ENCODE measurements at places on chromosomes 3 and 15.

- no peak for DNase-seq
Observed at GRCh38 chr15:45023659-45024225, 747 bp downstream of the SORD start.

DNA sequence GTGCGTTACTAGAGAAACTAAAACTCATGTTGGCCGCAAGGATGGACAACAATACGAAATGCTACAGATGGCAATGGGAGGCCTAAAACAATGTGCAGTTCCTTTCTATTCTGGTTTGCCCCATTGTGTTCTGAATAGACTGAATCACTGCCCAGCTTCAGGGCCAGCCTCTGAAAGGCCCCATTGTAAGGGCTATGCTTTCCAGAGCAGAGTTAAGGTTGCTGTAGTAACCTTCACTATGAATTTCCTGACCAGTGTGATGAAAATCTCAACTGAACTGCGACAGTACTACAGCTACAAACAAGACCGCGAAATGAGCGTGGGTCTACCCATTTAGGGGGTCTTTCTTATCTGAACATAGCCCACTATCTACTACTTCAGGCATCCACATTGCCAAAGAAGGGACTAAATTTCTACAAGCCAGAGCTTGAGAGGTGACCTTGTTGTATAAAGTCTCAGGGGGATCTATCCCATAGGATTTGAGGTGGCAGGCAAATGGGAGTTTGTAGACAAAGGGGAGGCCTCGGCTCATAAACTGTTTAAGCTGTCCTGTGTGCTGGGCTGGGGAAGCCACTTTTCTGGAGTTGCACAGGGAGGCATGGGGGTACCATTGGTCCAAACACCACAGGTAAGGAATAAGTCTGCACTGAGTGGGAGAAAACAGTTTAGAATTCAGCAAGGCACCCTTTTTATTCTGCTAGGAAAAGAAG lies 80.1 kb downstream of the MYO1E start:
- no peak for DNase-seq

- DNase-seq, result peak; percentile 5
Observed at GRCh38 chr3:32177702-32178198, 60.7 kb upstream of the CMTM8 start.

DNA sequence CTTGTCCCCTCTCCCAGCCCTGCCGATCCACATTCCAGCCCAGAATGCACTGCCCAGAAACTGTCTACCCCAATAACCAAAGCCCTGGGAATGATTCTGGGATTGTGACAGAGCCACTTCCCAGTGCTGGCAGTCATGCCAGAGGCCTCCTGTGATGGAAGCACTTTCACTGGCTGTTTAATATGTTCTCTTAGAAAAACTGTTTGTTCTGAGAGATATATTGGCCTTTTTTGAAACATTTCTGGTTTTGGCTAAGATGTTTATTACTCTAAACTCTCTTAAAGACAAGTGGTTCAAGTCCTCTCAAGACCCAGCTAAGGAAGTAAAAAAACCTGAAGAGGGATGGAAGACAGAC lies 74.0 kb upstream of the HACD2 start:
- DNase-seq, result no peak

- no peak for DNase-seq
Observed at GRCh38 chr3:39138804-39139415, 14.5 kb downstream of the CSRNP1 start.

DNA sequence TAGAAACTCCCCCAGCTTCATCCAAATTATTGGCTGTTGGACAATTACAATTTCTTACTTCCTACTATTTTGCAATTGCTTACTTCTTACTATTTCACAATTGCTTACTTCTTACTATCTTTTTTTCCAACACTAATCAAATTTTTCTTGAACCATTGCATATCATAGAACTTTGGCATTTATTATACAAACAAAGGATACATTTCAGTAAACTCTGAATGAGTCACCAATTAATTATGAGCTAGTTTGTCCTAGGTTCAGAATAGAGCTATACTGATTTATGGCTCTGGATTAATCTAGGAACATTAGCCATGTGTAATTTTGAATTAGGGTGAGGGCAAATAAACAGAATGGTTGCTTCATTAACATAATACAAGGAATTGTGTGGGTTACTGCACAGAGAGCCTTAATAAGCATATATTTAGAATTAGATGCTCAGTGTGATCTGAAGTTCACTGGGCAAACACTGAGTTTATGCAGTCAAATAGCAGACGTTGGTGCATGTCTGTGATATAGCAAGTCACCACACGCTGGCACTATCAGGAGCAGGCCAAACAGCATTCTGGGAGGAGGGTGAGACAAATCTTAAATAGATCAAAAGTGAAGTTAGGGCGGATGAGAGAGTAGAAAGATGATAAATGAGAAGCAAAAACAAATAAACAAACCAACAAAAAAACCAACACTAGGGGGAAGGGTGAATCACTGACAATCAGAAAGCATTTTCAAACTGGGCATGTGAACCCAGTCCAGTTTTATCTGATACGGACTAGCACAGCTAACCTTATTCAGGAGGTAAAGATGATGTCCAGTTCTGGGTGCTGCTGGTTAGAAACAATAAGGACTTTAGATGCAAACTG lies 21.5 kb downstream of the GABRR3 start:
- no peak for DNase-seq

GRCh38 chr3:47133641-47134040 lies 30.3 kb downstream of the SETD2 start:
- no peak for DNase-seq

DNA sequence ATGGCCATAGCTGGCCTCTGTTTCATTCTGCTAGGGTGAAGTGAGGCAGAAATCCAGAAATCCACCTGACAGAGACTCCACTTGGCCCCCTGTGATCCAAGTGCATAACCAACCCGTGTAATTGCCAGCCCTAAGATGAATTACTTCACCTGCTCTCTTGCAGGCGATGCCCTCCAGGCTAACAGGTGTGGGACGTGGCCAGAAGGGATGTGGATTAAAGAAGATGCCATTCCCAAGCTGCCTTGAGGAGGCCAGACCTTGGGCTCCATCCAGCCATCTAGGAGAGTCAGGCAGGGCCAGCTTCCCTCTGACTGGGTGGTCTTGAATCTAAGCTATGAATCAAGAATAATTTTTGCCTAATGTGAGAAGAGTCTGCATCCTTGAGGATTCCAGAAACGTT lies 154.5 kb upstream of the BNIP2 start:
- no peak for DNase-seq

- DNase-seq, result no peak
Observed at GRCh38 chr15:40054855-40055575, 16.0 kb upstream of the SRP14 start.

GRCh38 chr3:17755836-17756235 lies 13.4 kb upstream of the TBC1D5 start:
- DNase-seq, result no peak

DNA sequence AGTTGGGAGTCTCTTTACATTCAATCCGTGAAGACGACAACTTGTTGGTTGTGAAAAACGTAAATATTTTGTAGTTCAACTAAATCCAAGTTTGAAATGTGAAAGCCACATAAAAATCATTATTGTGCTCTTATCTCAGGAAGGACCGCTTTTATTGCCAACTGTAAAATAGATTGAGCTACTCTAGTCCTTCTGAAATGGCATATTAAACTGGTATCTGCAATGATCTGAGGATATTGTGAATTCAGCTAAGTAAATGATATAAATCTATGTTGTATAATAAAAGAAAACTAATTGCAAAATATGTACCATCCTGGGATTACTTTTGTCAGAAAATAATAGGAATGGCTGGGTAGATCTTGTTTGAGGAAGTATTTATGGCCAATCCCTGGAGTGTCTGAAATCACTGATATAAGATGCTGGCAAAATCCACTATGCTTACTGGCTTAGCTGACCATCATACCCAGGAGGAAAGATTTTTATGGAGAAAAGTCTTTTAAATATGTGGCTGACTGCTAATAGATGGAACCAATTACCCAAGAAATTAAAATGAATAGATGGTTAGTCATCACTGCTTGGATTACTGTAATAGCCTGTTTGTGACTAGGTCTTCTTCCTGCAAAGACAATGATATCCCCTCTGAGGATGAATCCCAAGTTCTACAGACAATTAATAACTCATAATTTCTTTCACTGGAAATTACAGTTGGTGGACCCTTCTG lies 191.8 kb downstream of the SEMA6D start:
- no peak for DNase-seq

GRCh38 chr3:187139126-187139894 lies at the start of gene RPL39L:
TSS of gene RPL39L (minus strand) at chr3:187139496. CDS start at chr3:187121300, 18,196 bp downstream.
- DNase-seq, result peak; percentile 87

GRCh38 chr3:165751637-165752036 lies 85.6 kb downstream of the BCHE start:
- DNase-seq, result no peak

DNA sequence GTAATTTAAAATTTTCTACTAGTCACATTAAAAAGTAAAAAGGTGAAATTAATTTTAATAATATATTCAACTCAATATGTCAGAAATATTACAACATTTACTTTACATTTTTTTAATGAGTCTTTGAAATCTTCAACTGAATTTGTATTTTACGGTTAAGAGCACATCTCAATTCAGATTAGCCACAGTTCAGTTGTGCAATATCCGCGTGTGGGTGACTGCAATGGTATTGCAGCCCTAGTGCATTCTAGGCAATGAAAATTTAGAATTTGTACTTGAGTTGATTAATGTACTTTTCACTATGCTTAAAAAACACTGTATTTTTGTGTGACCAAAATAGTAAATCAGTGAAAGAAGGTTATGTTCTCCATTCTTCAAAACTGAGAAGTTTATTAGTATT lies 57.3 kb downstream of the CEP63 start:
- DNase-seq, result no peak

DNA sequence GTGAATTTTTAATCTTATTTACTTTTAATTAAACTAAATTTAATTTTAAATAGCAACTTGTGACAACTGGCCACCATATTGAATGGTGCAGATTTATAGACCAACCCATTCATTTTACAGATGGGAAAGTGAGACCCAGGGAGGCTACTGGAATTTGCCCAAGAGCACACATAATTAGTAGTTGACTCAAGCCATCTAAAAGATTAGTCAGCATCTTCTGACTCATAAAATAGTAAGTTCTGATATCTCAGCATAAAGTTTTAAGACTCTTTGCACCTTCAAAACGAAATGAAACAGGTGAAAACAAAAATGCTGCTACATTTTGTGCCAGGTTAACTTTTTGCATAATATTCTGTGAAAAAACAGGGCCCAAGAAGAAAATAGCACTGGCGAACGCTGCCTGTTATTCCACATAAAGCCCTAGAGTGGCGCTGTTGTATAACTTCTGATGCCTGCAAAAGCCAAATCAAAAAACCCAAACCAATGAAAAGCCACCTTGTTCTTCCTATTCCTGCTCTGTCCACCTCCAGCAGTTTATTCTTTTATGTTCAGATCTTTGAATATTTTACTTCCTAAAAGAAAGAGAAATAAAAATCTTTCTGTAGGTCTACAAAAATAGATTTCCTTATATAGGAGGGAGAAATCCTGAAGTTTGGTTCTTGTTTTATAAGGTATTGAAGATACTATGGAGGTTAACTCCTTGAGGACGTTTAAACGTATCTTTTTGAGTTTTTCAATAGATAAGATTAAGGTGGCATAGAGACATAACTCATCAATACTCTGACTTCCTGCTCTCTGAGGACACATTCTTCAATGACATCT lies 62.8 kb downstream of the OTOL1 start:
- DNase-seq, result no peak

DNA sequence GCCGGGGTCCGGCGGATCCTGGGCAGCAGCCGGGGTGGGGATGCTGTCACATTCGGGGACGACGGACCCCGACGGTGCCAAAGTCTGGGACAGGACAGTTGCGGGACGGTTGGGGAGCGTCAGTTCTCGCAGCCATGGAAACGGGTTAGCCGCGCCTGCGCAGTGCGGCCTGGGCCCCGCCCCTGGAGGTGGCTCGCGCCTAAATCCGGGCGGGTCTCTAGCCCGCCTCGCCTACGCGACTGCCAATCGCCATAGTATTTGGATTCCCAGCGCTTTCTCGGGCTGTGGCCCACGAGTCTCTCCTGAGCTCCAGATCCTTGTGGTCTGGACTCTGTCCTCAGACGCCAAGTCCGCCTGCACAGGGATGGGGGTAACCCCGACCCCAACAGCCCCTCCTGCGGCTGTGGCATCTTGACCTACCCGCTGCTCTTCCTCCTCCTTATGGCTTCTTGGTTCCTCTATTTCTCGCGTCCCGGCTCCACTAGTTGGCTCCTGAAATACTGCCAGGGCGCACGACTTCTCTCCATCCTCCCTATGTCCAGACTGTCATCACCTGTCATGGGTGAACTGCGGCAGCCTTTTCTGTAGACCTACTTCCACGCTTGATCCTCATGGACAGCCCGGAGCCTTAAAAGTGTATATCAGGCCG lies at the start of gene ZMYND10:
Gene ZMYND10, minus strand, starts transcription at position 147 of the 649 bp plus-strand sequence. CDS start 153 bp downstream, outside the sequence.
- peak; percentile 56 for DNase-seq

DNA sequence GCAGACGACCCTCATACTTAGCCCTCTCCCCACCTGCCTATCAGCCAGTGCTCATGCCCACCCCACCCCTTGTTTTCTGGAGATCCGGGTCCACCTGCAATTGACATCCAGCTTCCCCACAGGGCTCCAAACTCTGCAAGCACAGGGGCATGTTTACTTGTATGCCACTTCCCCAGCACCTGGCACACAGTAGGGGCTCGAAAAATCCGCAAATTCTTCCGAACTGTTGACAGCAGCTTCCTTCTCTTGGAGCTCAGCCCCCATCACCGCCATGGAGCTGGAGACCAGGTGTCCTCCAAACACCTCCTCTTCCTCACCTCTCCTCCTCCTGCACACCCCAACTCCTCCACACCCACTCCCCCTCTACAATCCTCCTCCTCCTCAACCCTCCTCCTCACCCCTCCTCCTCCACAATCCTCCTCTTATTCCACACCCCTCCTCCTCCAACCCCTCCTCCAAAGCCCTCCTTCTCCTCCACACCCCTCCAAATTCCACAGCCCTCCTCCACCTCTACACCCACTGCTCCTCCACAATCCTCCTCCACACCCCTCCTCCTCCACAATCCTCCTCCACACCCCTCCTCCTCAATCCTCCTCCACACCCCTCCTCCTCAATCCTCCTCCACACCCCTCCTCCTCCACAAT lies 70.4 kb upstream of the BLM start:
- DNase-seq, result no peak

DNA sequence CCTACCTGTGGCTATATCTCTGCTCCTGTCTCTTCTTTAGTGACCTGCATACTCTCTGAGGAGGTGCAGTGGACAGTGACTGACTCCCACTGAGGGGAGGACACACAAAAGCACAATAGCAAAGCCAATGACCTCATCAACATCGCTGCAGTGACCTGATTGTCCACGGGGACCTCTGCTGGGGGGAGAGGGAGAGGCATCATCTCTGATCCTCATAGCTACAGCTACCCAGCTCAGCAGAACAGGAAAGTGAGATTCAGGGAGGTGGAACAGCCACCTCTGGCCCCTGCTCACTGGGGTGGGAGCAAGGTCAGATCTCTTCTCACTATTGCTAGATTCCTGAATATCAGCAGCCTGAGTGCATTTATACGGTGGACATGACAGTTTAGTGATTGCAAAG lies 179.2 kb downstream of the ATP10A start:
- DNase-seq, result no peak

- no peak for DNase-seq
Observed at GRCh38 chr15:62089616-62090015, 22.8 kb downstream of the C2CD4A start.

GRCh38 chr3:71131375-71132314 lies 451.9 kb downstream of the FOXP1 start:
- no peak for DNase-seq

- no peak for DNase-seq
Observed at GRCh38 chr3:56616478-56617006, 59.6 kb downstream of the CCDC66 start.

- no peak for DNase-seq
Observed at GRCh38 chr3:169324452-169324785, 339.1 kb downstream of the MECOM start.
